Ascending aorta (tissue), 2 donors: ENCODE measurements at places on chromosomes 6 and 20. TPM values are rescaled to one million over a fixed set of nuclear protein-coding genes. Genes with fewer than 3 reads are reported as not detected.

GRM1 gene
- total RNA-seq, result not detected

GTF3C6 gene
- 31.9 TPM for total RNA-seq

RGL2 gene
- total RNA-seq, result 63.9 TPM

TXLNB gene
- not detected for total RNA-seq

TRIM38 gene
- 7.6 TPM for total RNA-seq
